ENCODE measurements at places on chromosomes 5 and 9.

GRCh38 chr5:169219961-169220360 lies 81.0 kb downstream of the SLIT3 start:
- no peak for DNase-seq

- DNase-seq, result no peak
These were observed 2.2 kb upstream of the SLC38A9 start for GRCh38 chr5:55714339-55714738.

DNA sequence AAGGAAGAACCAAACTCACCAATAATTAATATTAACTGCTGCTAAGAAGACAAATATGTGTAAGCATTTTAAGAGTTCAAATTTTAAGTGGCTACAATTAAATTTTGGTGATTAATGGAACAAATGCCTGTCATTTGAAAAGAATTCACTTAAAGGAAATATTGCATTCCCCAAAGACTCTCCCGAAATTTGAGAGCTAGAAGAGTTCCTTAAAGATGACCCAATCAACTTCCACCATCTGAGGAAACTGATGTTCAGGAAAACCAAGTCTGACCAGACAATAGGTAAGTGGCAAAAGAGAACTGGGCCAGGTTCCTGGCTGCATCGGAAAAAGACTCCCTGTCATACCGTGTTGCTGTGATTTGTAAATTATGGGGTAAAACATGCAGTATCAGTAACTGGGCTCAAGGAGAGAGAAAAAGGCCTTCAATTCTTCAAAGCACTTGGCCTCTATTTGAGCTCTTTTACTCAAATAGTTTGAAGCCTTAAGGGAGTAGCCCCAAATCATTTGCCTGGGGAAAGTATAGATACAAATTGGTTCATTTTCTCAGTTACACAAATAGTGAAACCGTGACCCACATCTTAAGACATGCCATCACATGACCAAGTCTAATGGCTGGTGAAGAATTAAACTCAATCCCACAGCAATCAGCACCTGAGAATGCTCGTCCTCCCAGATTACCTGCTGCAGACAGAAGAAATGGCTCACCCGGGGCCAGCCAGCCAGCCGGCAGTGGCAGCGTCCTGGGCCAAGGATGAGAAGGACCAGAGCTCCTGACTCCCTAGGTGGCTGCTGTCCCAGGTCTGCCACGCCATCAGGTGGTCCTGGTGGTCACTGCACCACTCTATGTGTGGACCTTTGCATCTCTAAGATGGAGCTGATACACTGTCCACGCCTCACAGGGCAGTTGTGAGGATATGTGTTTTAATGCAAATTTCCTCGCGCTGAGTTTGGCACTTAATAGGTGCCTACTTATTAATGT lies 162.9 kb downstream of the TTLL11 start:
- no peak for DNase-seq

DNA sequence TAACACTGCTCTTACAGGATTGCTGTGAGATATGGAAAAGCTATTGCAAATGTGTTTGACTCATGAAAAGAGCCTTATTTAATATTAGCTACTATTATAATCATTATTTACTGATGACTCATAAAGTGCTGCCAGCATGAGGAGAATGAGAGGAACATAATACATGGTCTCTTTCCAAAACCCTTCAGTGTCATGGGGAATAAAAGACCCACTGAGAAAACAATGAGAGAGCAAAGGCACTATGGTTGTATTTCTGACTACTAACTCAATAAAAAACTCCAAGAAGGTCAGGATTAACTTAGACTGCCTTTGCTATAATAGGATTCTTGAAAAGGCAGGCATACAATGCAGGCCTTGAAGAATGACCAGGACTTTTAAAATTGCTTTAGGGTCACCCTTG lies 633.5 kb downstream of the DTWD2 start:
- DNase-seq, result no peak

- no peak for DNase-seq
These were observed 3.7 kb upstream of the PAPPA start for GRCh38 chr9:116149844-116150243.

DNA sequence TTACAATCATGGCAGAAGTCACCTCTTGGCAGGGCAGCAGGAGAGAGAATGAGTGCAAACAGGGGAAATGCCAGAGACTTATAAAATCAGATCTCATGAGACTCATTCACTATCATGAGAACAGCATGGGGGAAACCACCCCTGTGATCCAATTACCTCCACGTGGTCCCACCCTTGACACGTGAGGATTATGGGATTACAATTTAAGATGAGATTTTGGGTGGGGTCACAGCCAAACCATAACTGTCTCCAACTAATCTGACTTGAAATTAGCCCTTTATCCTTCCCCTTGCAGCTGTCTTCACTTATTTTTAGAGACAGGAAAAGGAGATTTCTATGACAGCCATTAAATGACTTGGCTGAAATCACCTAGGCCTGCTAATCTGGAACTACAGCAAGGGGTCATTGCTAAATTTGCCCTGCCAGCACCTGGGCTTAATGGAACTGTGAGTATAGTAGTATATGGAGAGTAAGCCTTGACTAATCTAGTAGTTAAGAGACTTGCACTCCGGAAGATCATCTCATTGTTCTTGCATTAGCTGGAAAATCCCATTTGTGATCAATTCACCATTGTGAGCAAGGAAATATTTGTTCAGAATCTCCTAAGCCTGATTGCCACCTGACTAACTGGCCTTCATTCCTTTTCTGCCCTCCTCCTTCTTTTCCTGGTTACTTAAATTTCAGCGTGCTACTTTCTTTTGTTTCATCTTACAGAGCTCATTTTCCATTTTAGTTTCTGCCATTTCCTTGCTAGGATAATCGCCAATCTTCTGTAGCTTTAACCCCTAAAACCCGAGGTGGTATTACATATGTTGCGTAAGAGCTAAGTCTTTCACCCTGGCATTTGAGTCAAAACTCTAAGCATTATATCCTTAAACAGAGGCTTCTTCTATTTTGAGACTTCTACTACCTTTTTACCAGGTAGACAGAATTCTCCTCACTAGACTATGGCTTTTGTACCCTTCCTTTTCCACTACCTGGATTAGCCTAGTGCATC lies 65.3 kb upstream of the RUSC2 start:
- no peak for DNase-seq

GRCh38 chr5:141760193-141760592 lies 78.2 kb upstream of the ARAP3 start:
- DNase-seq, result no peak

GRCh38 chr9:18970393-18970792 lies 62.6 kb downstream of the SAXO1 start:
- no peak for DNase-seq

- DNase-seq, result no peak
These were observed 1.9 kb downstream of the SLC31A2 start for GRCh38 chr9:113152699-113153098.

DNA sequence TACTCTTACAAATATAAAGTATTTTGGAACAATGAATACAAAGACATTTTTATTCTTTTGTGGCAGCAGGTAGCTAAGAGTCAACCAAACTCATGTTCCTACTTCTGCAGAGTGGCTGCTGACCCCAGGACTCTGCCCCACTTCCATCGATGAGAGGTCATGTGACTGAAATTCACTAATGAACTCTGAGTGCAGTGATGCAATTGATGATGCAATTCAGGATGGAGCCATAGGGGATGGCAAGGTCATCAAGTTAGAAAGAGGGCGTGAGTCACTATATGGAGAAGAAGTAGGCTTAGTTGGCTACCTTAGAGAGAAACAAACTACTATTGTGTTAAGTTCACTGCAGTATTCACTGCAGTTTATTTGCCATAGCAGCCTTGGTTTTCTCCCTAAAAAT lies 340.4 kb downstream of the CTNND2 start:
- DNase-seq, result no peak

- no peak for DNase-seq
These were observed 99.4 kb downstream of the CSNK1G3 start for GRCh38 chr5:123611406-123611709.

GRCh38 chr9:78519786-78520185 lies 222.9 kb downstream of the PSAT1 start:
- no peak for DNase-seq

DNA sequence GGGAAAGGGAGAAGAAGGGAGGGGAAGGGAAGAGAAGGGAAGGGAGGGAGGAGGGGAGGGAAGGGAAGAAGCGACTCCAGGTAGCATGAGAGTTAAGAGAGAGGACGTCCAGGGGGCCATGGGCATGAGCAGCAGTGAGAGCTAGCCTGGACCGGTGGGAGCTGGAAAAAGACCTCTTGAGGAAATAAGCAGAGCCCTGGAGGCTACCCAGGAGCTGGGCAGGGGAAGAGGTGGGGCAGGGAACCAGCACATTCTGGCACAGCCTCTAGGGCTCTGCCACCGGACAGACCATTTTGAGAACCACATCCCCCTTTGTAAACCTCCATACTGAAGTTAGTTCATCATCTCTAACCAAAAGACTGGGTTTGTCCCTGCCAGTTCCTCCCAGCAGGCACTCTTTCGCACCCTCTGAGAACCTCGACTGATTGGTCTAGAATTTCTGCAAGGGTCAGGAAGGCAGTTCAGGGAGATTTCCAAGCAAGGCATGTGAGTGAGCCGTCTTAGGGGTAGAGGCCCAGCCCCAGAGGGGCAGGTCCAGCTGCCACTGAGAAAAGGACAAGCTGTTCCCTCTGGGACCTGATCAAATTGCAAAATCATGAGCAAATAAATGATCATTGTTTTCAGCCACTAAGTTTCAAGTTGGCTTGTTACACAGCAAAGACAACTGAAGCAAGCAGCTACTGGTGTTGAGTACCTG lies 11.6 kb downstream of the NAIF1 start:
- DNase-seq, result no peak

DNA sequence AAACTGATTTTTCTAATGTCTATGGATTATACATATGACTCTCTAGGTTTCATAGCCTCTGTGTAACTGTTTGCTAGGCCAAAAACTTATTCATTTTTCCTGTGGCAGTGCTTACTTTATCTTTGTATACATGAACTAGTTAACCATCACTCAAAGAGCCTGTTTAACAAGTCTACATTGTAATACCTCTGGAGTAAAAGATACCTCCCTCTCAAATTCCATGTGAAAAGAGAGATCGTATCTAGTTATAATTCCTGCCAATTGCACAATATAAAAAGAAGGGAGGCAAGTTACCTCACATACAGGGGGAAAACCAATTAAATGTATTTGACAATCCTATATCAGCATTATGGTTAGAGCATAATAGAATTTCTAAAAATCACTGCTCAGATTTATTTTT lies 271.9 kb upstream of the ST8SIA4 start:
- DNase-seq, result no peak

GRCh38 chr9:134179595-134179917 lies 15.2 kb upstream of the RNU6ATAC start:
- DNase-seq, result no peak

DNA sequence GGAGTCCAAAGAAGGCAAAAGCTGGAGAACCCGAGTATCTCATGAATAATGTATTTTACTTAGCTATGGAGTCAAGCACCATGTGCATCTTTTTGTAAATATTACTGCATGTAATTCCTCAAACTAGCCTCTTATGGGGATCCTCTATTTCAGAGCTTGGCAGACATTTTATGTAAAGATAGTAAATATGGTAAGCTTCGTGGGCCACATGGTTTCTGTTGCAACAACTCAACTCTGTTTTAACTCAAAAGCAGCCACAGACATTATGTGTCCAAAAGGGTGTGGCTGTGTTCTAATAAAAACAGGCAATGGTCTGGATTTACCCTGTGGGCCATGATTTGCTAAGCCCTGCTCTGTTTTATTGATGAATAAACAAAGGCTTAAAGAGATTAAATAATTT lies 17.3 kb downstream of the DAPK1 start:
- DNase-seq, result no peak

DNA sequence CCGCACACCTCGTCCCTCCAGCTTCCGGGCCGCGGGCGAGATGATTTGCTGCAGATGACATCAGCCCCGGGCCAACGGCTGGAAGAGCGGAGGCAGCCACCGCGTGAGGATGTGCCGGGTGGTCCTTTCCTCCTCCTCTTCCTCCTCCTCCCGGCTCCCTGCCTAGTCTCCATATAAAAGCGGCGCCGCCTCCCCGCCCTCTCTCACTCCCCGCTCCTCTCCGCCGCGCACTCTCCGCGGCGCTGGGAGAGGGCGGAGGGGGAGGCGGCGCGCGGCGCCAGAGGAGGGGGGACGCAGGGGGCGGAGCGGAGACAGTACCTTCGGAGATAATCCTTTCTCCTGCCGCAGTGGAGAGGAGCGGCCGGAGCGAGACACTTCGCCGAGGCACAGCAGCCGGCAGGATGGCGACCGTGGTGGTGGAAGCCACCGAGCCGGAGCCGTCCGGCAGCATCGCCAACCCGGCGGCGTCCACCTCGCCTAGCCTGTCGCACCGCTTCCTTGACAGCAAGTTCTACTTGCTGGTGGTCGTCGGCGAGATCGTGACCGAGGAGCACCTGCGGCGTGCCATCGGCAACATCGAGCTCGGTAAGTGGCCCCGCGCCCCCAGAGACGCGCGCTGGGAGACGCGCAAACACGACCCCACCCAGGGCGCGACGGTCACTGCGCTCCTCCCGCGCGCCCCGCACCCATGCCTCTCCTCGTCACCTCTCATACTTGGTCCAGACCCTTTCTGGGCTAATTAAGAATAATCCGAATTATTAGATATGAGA lies at the start of gene MAP1B:
TSS of gene MAP1B (plus strand) at position 345 of the 770 bp plus-strand sequence. CDS start at position 402, 57 bp downstream.
- DNase-seq, result no peak

- no peak for DNase-seq
These were observed 259.2 kb upstream of the RGMB start for GRCh38 chr5:98514215-98514614.

DNA sequence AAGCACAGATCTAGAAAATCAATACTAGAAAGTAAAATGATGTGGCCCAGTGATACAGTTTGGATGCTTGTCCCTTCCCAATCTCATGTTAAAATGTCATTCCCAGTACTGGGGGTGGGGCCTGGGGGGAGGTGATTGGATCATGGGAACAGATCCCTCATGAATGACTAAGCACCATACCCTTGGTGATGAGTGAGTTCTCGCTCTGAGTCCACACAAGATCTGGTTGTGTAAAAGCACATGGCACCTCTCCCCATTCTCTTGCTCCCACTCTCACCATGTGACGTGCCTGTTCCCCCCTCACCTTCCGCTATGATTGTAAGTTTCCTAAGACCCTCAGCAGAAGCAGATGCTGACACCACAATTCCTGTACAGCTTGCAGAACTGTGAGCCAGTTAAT lies 234.2 kb upstream of the CDH6 start:
- no peak for DNase-seq

GRCh38 chr5:16617274-16617968 lies 624 bp upstream of the RETREG1 start:
- DNase-seq, result no peak

GRCh38 chr5:52655163-52655562 lies 132.6 kb upstream of the ITGA1 start:
- no peak for DNase-seq
